Stimulated activated naive B cell treated with anti-CD40 and anti-IgM and Interleukin-4, amounts not matched to agents 10 μg/mL and 1 μg/mL and 100 μg/mL, for 72 hours (primary cell): ENCODE measurements at places on chromosomes 11 and 22.

DNA sequence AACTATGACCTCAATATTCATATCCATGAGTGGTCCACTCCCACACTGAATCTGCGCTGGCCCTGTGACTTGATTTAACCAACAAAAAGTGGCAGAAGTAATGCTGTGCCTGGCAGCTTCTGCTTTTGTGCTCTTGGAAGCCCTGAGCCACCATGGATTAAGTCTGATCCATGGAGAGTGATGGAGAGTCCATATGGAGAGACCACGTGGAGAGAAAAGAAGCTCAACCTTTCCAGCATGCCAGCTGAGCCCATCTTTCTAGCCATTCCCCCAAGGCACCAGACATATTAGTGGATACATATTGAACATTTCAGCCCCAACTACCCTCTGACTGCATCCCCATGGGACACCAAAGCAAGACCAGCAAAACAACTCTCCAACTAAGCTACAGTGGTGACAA is 16.0 kb downstream of the LRRC55 start:
- no peaks in the 10 kb centered on the region for H3K36me3 ChIP-seq
- no peak overlapping the region for H3K27ac ChIP-seq
- H3K27me3 ChIP-seq: peaks cover 6% of the 10 kb centered on the region
- H3K4me1 ChIP-seq: no peaks in the 10 kb centered on the region

GRCh38 chr11:66070604-66071380 is 720 bp downstream of the PACS1 start:
- H3K27me3 ChIP-seq: no peaks in the 10 kb centered on the region
- H3K4me1 ChIP-seq: peaks cover 73% of the 10 kb centered on the region
- DNase-seq: no peak
- peak overlapping the region; percentile 96 for H3K27ac ChIP-seq
- H3K36me3 ChIP-seq: peaks cover 43% of the 10 kb centered on the region

- no peaks in the 10 kb centered on the region for H3K36me3 ChIP-seq
- H3K27me3 ChIP-seq: no peaks in the 10 kb centered on the region
- peak overlapping the region; percentile 38 for H3K27ac ChIP-seq
- no peak for DNase-seq
Measured at GRCh38 chr22:39935612-39936011, 24.6 kb upstream of the TMA7B start.

GRCh38 chr22:42747701-42748513 is 27.2 kb upstream of the A4GALT start:
- no peak for DNase-seq
- no peak overlapping the region for H3K4me3 ChIP-seq
- H3K4me1 ChIP-seq: peaks cover 10% of the 10 kb centered on the region
- H3K36me3 ChIP-seq: no peaks in the 10 kb centered on the region
- H3K27me3 ChIP-seq: no peaks in the 10 kb centered on the region
- H3K27ac ChIP-seq: peak overlapping the region; percentile 71

GRCh38 chr11:41955066-41955465 is 495.6 kb upstream of the LRRC4C start:
- no peaks in the 10 kb centered on the region for H3K4me1 ChIP-seq
- DNase-seq: no peak
- H3K27me3 ChIP-seq: no peaks in the 10 kb centered on the region
- no peak overlapping the region for H3K4me3 ChIP-seq
- H3K27ac ChIP-seq: no peak overlapping the region

DNA sequence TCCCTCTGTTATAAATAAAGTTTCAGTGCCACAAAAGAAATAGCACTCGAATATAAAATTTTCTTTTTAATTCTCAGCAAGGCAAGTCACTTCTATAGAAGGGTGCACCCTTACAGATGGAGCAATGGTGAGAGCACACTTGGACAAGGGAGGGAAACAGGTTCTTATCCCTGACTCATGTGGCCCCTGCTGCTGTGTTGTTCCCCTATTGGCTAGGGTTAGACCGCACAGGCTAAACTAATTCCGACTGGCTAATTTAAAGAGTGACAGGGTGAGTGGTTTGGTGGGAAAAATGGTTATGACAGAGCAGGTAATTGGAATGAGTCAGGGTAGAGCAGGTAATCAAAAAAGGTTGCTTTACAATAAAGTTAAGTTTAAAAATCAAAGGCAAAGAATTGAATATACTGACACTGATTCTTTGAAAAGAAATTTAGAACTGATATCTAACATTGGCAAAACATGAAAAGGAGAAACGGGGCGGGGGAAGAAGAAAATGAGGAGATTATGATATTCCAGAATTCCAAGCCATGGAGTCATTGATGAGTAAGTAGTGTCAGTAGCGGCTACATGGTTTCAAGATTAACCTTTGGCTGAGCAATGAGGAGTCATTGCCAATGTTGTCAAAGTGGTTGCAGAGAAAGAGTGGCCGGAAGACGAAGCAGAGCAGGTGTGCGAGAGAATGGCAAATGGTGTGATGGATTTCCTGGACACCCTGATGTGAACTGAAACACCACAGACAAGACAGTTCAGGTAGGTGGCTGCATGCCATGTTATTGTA is 48.4 kb upstream of the MRGPRX1 start:
- H3K4me1 ChIP-seq: no peaks in the 10 kb centered on the region
- no peak overlapping the region for H3K4me3 ChIP-seq
- no peak overlapping the region for H3K27ac ChIP-seq
- H3K36me3 ChIP-seq: no peaks in the 10 kb centered on the region
- no peak for DNase-seq

- no peak for DNase-seq
- H3K4me1 ChIP-seq: no peaks in the 10 kb centered on the region
- H3K36me3 ChIP-seq: no peaks in the 10 kb centered on the region
- H3K27me3 ChIP-seq: no peaks in the 10 kb centered on the region
- no peak overlapping the region for H3K27ac ChIP-seq
- H3K4me3 ChIP-seq: no peak overlapping the region
Measured at GRCh38 chr11:96741068-96741467, 351.3 kb downstream of the JRKL start.

DNA sequence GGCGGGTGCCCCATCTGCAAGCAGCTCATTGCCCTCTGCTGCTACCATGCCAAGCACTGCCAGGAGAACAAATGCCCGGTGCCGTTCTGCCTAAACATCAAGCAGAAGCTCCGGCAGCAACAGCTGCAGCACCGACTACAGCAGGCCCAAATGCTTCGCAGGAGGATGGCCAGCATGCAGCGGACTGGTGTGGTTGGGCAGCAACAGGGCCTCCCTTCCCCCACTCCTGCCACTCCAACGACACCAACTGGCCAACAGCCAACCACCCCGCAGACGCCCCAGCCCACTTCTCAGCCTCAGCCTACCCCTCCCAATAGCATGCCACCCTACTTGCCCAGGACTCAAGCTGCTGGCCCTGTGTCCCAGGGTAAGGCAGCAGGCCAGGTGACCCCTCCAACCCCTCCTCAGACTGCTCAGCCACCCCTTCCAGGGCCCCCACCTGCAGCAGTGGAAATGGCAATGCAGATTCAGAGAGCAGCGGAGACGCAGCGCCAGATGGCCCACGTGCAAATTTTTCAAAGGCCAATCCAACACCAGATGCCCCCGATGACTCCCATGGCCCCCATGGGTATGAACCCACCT is 28.0 kb upstream of the L3MBTL2 start:
- DNase-seq: no peak
- no peaks in the 10 kb centered on the region for H3K27me3 ChIP-seq
- no peak overlapping the region for H3K4me3 ChIP-seq
- peaks cover 16% of the 10 kb centered on the region for H3K4me1 ChIP-seq
- H3K36me3 ChIP-seq: peaks cover 58% of the 10 kb centered on the region
- peak overlapping the region; percentile 20 for H3K27ac ChIP-seq

DNA sequence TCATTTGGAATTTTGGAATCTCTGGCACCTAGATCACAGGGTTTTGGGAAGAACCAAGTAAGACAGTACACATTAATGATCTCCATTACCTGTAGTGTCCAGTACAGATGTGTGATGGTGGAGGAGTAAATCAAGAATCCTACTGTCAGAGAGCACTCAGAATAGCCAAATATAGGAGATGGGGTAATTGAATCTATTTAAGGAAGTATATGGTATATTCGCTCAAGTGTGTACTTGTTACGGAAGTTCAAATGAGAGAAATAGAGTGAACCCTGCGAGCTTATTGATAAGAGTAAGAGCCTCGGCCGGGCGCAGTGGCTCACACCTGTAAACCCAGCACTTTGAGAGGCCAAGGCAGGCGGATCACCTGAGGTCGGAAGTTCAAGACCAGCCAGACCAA is 2.2 kb downstream of the SPCS2 start:
- peak overlapping the region; percentile 98 for H3K27ac ChIP-seq
- H3K4me3 ChIP-seq: peak overlapping the region; percentile 97
- H3K36me3 ChIP-seq: peaks cover 32% of the 10 kb centered on the region
- no peak for DNase-seq
- no peaks in the 10 kb centered on the region for H3K27me3 ChIP-seq

- no peak overlapping the region for H3K4me3 ChIP-seq
- H3K27me3 ChIP-seq: no peaks in the 10 kb centered on the region
- DNase-seq: no peak
- no peak overlapping the region for H3K27ac ChIP-seq
- H3K36me3 ChIP-seq: no peaks in the 10 kb centered on the region
- H3K4me1 ChIP-seq: peaks cover 2% of the 10 kb centered on the region
Measured at GRCh38 chr11:35380603-35381002, 38.8 kb downstream of the SLC1A2 start.

- peaks cover 60% of the 10 kb centered on the region for H3K4me1 ChIP-seq
- no peak for DNase-seq
- H3K4me3 ChIP-seq: no peak overlapping the region
- no peaks in the 10 kb centered on the region for H3K36me3 ChIP-seq
- H3K27me3 ChIP-seq: no peaks in the 10 kb centered on the region
Measured at GRCh38 chr22:39470451-39471291, 13.9 kb downstream of the MGAT3 start.

DNA sequence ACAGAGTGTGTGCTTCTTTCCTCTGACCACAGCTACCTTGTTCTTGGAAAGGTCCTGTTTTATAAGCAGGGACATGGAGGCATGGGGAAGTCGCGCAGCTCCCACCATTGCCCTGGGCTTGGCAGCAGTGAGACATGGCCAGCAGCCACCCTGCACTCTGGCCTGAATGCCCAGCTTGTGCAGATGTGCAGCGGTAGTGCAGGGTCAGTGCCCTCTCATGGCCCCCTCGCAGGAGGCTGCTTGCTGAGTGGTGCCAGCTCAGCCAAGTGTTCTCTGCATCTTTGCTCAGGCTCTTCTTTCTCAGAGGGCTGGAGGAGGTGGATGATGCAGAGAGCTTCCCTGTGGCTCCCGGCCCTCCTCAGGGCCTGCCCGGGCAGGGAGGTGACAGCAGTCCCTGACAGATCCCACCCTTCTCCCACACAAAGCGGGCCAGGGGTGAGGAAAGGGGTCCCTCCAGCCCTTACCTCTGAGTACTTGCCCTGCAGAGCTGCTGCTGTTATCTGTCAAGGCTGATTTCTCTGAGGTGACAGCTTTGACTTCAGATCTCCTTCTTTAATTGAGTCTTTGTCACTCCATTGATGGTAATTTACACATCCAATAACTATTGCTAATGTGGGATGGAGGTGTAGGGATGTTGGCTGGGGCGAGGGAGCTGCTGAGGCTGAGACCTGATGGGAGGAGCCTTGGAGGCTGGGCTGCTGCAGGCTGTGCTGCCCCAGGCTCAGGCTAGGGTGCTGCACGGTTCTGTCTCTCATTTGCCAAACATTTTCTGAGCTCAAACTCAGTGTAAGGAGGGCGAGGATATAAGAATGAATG is 47.4 kb upstream of the B3GAT1 start:
- no peak for DNase-seq
- H3K27me3 ChIP-seq: peaks cover 6% of the 10 kb centered on the region
- no peaks in the 10 kb centered on the region for H3K4me1 ChIP-seq
- no peaks in the 10 kb centered on the region for H3K36me3 ChIP-seq

GRCh38 chr11:112465433-112466024 is 204.9 kb upstream of the PLET1 start:
- no peak for DNase-seq
- H3K4me1 ChIP-seq: no peaks in the 10 kb centered on the region
- no peaks in the 10 kb centered on the region for H3K36me3 ChIP-seq
- peaks cover 13% of the 10 kb centered on the region for H3K27me3 ChIP-seq
- no peak overlapping the region for H3K4me3 ChIP-seq

DNA sequence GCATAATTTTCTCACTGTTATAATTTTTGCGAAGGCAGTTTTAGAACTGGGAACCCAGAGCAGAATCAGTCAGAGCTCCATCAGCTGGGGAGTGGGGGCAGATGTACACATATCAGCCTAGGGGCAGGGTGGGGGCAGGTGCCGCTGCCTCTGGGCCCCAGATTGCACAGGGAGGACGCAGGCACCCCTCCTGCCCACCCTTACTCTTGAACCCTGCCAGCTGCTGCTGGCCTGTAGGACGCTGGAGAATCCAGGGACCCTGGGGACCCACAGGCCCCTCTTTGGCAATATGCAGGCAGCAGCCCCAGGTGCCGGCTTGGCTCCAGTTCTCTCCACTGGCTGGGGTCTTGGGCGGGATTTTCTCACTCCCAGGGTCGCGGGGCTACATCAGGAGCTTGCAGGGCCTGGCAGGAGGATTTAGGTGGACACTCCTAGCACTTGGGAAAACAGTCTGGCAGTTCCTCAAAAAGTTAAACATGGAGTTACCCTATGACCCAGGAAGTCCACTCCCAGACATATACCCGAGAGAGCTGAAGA is 8.8 kb upstream of the CAPN5 start:
- H3K27me3 ChIP-seq: peaks cover 19% of the 10 kb centered on the region
- no peaks in the 10 kb centered on the region for H3K4me1 ChIP-seq

DNA sequence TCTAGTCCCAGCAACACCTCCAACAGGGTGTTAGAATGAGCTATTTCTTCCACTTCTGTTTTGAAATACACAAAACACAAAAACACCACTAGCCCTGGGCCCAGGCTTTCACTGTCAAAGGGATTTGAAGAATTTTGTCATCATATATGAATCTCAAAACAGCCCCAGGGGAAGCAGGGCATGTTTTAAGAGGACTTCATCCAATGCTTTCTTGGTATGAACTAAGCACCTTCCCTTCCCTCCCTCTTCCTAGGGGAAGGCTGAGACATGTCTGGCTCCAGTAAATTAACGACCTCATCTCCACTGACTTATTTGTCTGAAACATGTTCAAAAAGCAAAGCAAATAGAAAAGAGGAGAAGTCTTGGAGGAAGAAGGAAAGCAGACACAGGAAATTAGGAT is 75.7 kb upstream of the INCENP start:
- H3K27me3 ChIP-seq: peaks cover 17% of the 10 kb centered on the region
- DNase-seq: no peak
- H3K27ac ChIP-seq: no peak overlapping the region
- no peaks in the 10 kb centered on the region for H3K36me3 ChIP-seq
- H3K4me3 ChIP-seq: no peak overlapping the region

- H3K4me1 ChIP-seq: peaks cover 1% of the 10 kb centered on the region
- H3K4me3 ChIP-seq: no peak overlapping the region
- DNase-seq: no peak
- no peaks in the 10 kb centered on the region for H3K27me3 ChIP-seq
- H3K27ac ChIP-seq: no peak overlapping the region
- no peaks in the 10 kb centered on the region for H3K36me3 ChIP-seq
Measured at GRCh38 chr11:64379817-64380709, 21.1 kb downstream of the RPS6KA4 start.
